Activated T-helper 1 cell treated with Interleukin-2 at 50 U/mL for 16 hours (primary cell): ENCODE measurements at places on chromosomes 3 and 15.
A peak's percentile ranks its signal among the peaks of the same experiment; 100 is the strongest.

- no peak for DNase-seq
These were observed 60.7 kb downstream of the FSIP1 start for GRCh38 chr15:39721893-39722292.

DNA sequence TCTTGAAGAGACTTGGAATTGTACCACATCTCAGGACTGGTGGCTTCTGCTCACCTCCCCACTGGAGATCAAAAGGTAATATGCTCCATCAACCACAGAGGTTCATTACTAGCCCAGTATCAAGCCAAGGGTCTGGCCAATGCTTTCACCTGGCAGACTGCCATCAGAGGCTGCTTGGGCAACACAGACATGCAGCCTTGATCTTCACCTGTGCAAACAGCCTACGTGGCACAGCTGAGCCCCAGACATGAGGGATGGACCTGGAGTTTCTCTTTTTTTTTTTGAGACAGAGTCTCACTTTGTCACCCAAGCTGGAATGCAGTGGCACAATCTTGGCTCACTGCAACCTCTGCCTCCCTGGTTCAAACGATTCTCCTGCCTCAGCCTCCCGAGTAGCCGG is 105.6 kb upstream of the HES1 start:
- DNase-seq = no peak

- peak; percentile 64 for DNase-seq
These were observed 33.5 kb downstream of the BCL2L10 start for GRCh38 chr15:52078876-52079700.

DNA sequence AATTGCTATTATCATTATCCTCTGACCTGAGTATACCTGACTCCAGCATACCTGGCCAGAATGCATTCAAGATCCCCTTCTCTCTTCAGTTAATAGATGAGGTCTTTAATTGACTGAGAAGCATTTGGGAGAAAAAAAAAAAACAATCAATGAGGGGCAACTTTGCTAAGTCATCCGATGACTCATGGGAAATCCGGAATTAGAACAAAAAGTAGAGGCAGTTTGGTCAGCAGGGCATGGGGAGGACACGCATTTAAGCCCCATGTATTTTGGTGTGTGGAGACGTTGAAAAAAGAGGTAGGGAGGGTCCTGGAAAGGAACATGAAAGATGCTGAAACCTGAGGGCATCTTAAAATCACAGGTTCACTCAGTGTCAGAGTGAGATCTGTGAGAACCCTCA is 256.2 kb downstream of the RORA start:
- no peak for DNase-seq

GRCh38 chr3:188929137-188929536 is 242.6 kb upstream of the TPRG1 start:
- no peak for DNase-seq

DNA sequence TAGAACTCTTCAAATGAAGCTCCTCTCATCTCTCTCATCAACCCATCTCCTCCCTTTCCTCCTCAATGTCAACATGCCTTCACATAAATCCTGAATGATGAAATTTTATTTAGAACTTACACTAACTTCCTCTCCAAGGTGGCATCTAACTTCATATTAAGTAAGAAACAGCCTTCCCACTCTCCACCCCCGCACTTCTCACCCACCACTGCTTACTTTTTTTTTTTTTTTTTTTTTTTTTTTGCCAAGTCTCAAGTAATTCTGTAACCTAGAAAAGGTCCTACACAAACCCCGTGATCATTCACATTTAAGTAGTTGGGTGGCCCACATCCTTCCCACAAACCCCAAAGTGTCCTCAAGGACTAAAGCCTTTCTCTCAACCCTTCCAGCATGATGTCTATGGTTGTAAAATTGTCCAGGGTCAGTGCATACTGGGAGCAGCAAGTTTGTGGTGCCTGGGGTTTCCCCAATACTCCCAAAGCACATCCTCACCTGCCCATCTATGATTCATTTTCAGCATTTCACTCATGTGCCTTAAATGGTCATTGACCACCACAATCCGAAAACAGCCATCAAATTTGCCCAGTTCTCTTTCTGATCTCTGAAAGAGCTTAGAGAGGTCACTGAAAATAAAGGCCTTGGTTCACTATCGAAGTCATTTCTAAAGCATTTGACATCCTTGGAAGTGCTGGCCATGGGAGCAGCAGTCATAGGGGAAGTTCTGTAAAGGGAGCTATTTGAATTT is 47.2 kb downstream of the CD86 start:
- no peak for DNase-seq

- no peak for DNase-seq
These were observed 34.5 kb upstream of the CTNNB1 start for GRCh38 chr3:41164777-41165176.

- DNase-seq = no peak
These were observed 146.1 kb downstream of the SUCNR1 start for GRCh38 chr3:152019508-152019907.

DNA sequence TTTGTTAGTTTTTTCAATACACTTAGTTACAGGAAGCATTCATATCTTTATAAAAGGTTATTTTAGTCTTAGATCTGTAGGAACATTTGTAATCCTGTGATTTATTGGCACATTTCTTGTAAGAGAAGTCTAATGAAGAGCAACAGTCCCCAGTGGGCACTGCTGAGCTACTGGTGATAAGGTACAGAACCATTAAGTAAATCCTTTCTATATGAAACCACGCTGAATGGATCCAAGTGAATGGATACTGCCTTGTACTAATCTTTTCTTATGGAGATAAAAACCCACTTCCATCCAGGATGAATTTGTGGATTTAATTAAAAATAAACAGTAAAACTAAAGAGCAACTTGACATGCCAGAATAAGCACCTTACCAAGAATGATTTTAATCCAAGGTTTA is 64.0 kb downstream of the SHQ1 start:
- DNase-seq = no peak

DNA sequence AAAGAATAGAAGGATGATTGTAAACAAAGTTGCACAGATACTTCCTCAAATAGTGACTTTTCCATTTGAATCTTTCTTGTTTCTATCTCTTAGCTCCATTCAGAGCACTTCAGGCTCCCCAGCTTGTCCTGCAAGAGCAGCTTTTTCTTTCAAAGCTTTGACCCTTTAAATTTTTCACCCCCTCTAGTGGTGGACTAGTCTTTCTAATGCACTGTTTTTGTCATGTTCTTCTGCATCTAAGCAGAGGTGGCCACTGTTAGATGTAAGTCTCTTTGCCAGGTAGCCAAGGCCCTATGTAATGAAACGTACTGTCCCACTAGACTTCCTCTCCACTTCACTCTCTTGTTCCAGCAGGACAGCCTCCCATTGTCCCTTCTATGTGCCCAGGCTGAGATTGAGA is 74.0 kb upstream of the MANF start:
- DNase-seq = no peak

DNA sequence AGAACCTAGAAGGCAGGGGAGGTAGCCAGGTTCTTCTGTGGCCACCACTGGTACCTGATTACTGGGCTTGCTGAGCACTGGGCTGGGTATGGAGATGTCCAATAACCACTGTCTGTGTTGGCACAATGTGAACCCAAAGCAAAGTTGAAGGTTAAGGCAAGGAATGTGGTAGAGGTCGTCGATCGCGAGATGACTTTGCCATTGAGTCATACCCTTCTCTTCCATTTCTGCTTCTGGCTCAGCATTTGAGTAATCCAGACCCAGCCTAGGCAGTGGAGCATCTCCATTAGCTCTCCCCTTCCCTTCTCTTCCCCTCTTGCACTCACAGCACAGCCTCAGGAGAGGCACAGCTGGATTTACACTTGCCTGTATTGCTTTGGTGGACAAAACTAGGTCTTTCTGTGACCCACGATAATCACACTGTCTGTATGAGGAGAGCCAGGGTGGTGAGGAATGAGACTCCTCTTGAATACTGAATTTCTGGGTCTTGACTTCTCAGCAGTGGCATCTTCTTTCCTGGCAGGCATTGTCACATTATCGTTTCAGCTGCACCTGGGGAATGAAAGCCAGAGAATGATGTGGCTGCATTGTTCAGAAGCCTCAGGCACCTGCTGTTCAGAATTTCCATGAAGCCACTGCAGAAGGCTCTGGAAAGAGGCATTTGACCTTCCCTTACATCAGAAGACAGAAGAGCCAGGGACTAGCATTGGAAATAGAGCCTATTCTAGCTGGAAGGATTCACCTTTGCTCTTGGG is 272.6 kb downstream of the PDCD6IP start:
- DNase-seq = no peak

DNA sequence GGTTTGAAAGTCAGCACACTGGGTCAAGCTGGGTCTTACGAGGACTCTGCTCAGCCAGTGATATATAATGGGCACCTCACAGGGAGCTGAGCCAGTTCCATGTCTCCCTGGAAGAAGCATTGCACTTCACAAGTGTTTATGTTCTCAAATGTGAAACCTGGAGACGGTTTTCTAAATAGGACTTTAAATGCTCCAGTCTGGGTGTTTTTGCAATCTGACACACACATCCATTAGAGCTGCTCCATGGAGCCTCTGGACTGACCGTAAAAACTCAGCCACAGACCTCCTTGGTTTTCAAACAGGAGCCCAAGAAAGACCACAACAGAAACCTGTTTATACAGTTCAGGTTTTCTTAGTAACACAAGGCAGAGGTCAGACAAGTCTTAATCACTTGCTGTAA is 201.3 kb upstream of the LRIG1 start:
- DNase-seq = no peak

- no peak for DNase-seq
These were observed 12.5 kb downstream of the ZPLD1 start for GRCh38 chr3:102447272-102447671.

GRCh38 chr15:64209680-64210334 is 47.0 kb upstream of the PPIB start:
- no peak for DNase-seq

GRCh38 chr15:66498501-66499386 is 1.2 kb upstream of the SNAPC5 start:
- DNase-seq = no peak

GRCh38 chr15:68410466-68411342 is 21.3 kb downstream of the ITGA11 start:
- DNase-seq = no peak

GRCh38 chr15:85403745-85404144 is 23.3 kb downstream of the AKAP13 start:
- no peak for DNase-seq

DNA sequence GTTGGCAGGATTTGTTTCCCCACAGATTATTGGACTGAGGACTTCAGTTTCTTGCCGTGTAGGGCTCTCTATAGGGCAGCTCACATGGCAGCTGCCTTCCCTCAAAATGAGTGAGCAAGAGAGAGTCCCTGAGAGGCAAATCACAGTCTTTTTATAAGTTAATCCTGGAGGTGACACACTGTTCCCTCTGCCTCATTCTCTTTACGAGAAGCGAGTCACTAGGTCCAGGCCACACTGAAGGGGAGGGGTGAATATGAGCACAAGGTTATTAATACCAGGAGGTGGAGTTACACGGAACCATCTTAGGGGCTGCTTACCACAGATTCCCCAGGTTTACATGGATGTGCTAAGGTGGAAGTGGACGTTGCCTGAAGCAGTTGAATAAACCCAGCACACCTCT is 77.0 kb downstream of the LPP start:
- DNase-seq = no peak

DNA sequence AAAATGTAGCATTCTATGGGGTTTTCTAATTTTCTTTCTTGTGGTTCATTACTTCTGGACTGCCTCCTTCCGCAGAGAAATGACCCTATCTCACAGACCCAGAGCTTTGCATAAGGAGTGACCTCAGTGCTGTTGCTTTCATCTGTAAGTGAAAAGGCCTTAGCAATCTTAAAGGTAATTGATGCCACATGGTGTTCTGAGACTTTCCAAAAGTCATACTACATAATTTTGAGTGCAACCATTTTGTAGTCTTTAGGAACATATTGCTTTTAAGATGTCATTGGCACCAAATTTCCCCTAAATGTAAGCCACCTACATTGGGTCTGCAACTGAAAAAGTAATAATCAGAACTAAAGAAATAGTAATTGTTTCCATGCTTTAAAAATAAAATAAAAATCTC is 9.2 kb upstream of the HHLA2 start:
- no peak for DNase-seq

GRCh38 chr3:87088993-87089841 is 98.3 kb upstream of the VGLL3 start:
- DNase-seq = no peak

DNA sequence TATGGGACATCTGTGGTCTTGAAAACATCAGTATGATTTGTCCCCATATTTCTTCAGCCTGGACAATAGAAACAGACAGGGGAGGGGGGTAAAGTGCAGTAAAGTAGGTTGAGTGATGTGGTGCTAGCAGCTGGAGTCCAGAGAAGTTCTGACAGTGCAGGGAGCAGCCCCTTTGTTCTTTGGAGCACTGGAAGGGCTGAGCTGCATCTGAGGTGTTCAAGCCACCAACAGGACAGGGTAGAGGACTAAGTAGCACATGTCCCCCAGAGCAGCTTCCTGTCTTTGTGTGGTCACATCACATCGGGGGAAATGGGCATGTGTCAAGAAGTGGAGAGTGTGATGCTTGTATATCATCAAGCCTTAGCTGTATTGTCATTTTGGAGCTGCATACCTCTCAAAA is 12.1 kb downstream of the MRPS22 start:
- DNase-seq = no peak

GRCh38 chr3:134614955-134615354 is 35.9 kb downstream of the KY start:
- no peak for DNase-seq

DNA sequence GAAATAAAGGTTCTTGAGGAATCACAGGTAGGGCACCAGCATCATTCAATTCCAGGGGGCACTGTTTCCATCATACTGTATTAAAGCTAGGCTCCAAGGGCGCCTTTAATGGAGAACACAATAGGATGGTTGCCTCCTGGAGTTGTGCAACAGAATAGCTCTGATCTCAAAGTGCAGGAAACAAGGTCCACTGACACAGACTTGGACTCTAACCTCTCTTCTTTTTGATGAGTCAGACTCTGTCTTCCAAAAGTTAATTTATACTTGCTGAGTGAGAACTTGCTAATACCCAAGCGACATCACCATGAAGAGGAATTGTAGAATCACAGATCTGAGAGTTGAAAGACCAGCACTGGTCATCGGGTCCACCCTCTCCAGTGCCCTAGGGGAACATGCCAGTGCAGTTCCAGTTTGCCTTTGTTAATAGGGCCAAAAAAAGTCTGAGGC is 94.4 kb upstream of the PHLDB2 start:
- no peak for DNase-seq

DNA sequence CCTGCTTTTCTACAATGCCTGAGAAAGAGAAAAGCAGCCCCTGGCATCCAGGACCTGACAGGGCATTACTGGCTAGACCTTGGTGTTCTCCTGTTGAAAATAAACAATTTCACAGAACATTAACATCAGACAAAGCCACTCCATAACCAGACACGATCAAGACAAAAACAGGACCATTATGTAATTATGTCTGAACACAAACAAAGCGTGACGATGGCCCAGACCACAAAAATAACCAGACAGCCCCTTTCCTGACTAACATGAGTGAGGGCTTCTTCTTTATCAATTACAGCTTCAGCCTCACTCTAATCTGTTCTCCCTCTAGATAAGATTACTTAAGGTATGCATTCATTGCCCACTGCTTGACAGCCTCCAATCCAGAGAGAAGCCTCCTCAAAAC is 172.7 kb upstream of the LMCD1 start:
- DNase-seq = no peak

DNA sequence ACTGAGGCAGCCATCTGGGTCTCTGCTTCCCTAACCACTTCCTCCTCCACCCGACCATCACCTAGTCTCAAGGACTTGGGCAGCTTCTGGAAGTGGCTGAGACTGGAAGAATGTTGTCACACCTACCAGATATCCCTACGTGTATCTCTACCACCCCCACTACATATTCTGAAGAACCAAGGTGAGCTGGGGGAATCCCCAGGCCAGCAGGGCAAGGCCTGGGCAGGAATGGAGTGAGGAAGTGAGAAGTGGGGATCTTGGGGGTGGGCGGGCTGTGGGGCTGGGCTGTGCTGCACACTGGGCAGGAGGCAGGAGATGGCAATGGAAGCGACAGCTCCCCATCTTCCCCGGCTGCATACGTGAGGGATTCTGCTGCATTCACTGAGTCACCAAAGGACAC is 17.5 kb upstream of the ALDH1A3 start:
- no peak for DNase-seq
